ENCODE measurements at places on chromosomes 7 and 10.
A peak's percentile ranks its signal among the peaks of the same experiment; 100 is the strongest.

DNA sequence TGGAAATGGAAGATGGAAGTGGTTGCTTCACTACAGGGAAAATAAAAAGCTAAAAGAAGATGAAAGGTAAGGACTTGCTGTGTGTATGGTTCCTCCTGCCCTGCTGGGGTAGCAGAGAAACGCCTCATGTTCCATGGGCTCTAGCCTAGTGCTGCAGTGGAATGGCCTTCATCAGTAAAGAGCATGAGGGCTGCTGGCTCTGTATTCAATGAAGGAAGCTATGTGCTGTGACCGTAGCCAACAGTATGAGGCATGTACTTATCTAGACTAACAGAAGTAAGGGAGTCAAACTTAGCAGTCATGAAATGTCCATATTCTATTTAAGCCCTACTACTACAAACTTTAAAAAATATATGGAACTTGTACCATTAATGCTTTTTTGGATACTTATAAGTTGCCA, 54.3 kb downstream of the GDI2 start:
- DNase-seq, result no peak

DNA sequence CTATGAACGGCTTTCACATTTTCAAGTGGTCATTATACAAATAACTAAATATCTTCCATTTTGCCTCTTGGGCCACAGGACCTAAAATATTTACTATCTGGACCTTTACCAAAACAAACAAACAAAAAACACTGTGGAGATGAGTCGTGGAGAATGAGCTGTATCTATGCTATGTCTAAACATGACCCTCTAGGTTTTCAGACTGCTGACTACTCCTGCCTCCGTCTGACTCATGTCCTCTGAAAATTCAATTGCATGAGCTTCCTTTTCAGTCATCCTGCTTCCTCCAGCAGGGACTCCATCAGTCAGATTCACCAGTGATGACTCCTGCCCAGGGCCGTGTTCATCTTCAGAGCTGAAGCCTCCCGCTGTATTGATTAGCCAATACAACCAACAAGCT, 96.8 kb downstream of the COL28A1 start:
- peak; percentile 78 for DNase-seq

DNA sequence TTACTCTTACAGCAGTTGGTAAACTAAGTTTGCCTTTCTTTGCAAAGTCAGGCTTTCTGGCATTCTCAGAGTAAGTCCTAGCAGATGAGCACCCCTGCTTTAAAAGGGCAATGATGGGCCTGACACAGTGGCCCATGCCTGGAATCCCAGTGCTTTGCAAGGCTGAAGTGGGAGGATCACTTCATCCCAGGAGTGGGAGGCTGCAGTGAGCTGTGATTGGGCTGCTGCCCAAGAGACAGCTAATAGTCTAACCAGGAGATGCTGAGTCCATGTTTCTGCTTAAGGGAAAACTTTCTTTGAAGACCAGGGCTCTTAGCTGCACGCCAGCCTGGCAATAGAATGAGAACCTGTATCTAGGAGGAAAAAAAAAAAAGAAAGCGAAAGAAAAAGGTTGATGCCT, 100.2 kb upstream of the MPP7 start:
- DNase-seq, result no peak

DNA sequence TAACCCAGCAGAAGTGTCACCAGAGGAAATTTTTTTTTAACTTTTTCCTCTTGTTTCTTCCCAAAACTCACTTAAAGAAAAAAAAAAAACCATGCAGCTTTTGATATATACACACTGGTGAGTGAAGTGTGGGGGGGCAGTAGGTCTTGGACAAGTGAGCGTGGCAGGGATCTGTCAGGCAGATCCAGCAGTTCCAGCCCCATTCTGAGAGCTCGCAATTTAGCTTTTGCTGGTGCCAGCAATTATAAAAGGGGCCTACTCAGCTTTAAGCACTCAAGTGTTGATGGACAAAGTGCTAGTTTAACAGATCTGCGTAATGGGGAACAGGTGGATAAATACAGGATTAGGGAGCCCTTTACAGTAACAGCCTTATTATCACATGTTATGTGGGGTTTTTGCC, 619.2 kb upstream of the GALNT17 start:
- no peak for DNase-seq

GRCh38 chr7:118218413-118219156, 5.9 kb upstream of the ANKRD7 start:
- DNase-seq, result no peak

DNA sequence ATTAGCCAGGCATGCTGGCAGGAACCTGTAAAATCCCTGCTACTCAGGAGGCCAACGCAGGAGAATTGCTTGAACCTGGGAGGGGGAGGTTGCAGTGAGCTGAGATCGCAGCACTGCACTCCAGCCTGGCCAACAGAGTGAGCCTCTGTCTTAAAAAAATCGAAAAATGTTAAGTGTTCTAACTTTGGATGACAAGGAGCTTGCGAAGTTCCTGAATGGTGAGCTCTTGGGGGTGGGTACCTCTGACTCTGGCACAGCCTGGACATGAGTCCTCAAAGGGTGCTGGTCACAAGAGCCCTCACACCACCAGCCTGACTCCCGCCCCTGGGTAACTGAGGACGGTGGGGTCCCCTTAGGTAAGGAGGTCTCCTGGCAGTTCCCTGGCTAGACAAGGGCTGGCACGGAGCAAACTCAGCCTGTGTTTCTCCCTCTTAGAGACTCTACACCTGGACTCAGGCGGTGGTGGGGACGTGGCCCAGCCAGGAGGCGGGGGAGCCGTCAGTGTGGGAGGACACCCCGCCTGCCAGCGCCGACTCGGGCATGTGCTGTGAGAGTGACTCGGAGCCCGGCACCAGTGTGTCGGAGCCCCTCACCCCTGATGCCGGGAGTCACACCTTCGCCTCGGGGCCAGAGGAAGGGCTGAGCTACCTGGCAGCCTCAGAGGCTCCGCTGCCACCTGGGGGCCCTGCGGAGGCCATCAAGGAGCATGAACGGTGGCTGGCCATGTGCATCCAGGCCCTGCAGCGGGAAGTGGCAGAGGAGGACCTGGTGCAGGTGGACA, 24.1 kb downstream of the AMZ1 start:
- DNase-seq, result no peak

- DNase-seq, result peak; percentile 58
These were observed at the start of gene LRRN3 for GRCh38 chr7:111090846-111091245. LRRN3 (plus strand) TSS chr7:111091127; CDS start chr7:111122773, 31,646 bp downstream.

DNA sequence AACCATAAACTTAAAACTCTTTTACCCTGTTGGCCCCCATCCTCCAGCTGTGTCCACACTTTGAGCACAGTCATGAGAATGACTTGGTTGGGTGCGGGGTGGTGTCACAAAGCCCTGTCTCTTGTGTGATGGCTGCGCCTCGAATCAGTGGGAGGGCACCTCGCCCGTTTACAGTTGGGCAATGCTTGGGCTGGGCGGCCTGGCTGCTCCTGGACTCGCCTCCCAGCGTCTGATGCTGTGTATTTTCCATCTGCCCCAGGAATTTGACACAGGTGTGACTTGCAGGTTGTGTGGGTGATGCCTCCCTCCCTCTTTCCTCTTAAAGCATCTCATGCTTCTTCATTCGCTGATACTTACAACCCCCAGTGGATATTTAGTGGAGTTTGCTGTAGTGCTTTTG, 33.7 kb downstream of the CHST12 start:
- peak; percentile 6 for DNase-seq

DNA sequence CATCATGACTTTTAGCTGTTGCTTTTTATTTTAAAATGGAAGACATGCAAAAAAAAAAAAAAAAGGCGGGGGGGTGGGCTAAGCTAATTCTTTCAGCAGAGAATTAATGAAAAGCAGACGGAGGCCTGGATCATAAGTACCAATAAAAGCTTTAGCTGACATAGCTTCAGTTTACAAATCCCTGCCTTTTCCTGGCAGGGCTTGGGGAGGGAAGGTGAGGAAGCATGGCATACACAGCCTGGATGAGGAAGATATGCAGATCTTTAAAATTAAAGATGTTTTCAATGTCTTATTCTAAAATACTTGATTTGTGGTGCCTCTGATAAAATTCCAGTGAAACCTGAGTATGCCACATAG, 57.0 kb downstream of the ICA1 start:
- no peak for DNase-seq

DNA sequence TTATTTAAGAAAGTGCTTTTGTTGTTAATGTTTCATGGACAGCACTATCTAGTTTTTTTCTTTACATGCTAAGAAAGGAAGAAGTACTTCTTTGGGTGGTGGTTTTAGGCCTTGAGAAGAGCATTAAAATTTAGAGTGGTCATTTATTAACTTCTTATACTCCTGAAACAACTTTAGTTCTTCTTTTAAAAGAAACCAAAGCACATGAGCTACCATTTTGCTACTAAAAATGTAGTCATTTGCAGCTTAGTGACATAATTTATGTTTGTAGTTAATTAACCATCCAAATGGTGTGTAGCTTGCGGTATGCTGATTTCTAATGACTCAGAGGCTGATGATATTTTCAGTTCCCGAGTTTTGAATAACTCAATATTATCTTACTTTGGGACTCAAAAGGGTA, 207.5 kb downstream of the BBS9 start:
- DNase-seq, result no peak

- peak; percentile 79 for DNase-seq
These were observed 19.6 kb upstream of the AMZ1 start for GRCh38 chr7:2668401-2668800.

Measured in AG08396 (cell line).